CD4-positive, alpha-beta T cell treated with Interleukin-6 for 4 hours (primary cell): ENCODE measurements at places on chromosomes 13 and 19.

GRCh38 chr19:58052256-58052655, 6.8 kb upstream of the ZNF135 start:
- DNase-seq = no peak

DNA sequence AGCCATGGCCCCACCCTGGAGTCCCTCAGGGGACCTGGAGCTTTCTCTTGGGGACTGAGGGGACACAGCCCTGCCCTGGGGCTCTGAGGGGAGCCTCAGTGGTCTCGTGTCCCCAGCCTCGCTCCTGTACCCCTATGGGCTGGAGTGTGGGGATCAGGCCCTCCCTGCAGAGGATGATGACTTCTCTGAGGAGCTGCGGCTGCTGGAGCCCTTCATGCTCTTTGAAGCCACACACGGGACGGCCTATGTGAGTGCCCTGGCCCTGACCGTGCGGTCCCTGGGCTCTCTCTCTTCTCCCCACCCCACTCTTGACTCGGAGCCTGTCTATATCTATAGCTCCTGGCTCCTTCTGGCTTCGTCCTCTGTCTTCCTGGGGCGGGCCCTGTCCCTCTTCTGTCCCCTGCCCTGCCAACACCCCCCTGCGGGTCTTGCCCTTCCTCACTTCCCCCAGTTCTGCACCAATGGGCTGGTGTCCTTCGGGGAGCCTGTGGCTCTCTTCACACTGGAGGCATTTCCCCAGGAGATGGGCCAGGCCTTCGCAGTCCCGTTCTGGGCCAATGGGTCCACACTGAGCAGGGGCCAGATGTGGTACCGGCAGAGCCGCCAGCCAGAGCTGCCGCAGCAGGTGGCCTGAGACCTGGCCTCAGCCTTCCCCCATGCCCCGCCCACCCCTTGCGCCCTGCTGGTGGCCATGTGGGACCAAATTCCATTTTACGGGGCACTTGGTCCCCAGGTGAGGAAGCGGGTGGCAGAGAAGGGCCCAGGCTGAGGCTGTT, 33.1 kb downstream of the HPN start:
- DNase-seq = no peak

GRCh38 chr19:49224879-49225278, 67.3 kb downstream of the TRPM4 start:
- DNase-seq = peak; percentile 28

- no peak for DNase-seq
These were observed 42.9 kb downstream of the LRCH1 start for GRCh38 chr13:46595885-46596275.

DNA sequence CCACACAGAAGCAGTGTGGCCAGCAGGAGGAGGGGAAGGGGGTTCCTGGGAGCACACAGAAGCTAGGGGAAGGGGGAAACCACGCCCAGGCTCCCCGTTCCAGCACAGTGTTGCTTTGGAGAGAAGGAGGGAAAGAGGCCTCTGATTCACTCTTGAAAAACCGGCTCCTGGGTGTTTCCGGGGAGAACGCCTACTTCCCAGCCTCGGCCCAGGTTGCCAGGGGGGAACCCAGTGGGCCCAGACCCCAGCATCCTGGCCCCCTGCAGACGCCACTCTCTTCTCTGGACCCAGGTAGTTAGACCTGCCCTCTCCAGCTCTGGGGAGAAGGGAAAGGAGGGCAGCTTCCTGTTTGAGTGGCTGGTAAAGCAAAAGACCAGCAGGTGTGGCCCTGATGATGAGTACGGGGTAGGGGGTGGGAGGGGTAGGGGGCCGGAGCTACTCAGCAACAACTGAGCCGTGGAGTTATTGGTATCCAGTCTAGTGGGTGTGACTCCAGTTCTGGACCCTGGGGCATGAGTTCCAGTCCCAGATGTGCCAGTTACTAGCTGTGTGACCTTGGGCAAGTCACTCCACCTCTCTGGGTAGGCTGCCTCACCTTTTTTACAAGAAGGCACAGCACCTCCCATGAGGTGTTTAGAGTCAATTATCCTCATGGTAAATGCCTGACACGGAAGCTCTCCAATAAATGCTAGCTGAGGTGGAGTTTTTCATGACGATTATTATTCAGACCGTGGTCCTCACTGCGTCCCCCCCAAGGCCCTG, 836 bp downstream of the GIPC1 start:
- DNase-seq = no peak

DNA sequence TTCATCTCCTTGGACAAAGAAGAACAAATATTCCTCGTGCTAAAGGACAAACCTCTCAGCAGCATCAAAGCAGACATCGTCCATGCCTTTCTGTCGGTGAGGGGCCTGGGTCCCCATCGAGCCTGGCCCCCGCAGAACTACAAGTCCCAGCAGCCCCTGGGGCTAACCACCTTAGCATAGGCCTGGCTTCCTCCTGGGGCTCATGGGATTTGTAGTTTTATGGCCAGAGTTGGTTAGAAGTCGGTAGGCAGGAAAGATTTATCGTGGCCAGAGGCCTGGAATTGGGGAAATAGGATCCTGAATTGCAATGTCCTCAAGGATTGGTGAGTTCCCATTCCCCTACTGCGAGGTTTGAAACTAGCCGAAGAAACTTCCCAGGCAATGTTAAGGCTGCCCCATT, 19.6 kb downstream of the TMEM150B start:
- peak; percentile 62 for DNase-seq

DNA sequence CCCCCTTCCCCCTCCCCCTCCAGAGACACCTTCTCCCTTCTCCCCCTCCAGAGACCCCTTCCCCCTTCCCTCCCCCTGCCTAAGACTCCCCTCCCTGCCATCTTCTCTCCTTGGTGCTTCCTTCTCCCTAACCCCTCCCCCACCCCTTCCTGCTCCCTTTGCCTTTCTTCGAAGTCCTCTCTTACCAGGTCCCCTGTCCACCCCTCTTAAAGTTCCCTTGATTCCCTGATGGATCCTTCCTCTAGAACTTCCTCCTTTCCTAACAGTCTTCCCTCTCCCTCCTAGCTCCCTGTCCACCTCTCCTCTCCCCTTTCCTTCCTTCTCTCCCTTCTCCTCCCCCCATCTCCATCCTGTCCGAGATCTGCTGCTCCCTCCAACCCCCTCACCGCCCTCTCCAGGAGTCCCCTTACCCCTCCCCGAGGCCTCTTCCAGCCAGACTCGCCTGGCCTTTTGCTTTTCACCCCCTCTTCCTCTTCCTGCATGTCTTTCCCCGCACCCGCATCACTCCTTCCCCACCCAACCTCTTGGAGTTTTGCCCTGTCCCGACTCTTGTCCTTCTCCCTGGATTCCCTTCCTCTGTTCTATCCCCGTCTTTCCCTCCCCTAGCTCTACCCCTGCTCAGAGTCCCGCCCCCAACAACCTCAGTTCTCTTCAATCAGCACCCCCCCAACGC, 3.1 kb downstream of the TNFSF9 start:
- no peak for DNase-seq
